ENCODE measurements at places on chromosomes 2 and 18.

GRCh38 chr2:38407111-38407682 lies 30.1 kb upstream of the ATL2 start:
- DNase-seq, result no peak

DNA sequence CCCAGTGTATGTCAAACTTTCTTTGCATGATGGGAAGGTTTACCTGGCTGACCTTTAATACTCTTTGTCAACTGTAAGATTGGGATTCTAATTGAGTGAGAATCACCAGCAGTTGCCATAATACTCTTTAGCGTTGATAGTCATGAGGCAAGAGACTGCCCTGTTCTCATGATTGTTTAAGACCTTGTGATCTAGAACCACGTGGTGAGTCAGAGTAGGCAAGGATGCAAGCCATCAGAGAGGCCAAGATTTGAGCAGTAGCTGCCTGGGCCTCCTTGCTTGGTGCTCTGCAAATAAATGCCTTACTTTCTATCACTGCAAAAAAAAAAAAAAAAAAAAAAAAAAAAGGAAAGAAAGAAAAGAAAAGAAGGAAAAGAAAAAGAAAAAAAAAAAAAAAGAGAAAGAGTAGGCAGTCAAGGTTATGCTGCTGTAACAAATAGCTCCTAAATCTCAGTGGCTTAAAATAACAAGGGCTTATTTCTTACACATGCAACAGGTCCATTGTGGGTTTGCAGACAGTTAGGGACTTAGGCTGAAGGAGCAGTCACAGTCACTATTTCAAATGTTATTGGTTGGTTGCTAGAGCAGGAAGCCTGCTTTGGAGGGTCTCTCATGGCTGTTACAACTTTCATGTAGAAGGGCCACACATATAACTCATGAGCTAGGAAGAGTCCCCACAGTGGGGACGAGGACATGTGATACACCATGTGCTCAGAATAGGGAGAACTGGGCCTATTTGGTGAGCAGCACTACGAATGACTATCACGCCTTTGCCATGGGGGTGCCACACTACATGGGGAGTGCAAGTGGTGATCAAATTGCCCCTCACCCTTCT lies 21.7 kb downstream of the IL1R2 start:
- DNase-seq, result no peak

DNA sequence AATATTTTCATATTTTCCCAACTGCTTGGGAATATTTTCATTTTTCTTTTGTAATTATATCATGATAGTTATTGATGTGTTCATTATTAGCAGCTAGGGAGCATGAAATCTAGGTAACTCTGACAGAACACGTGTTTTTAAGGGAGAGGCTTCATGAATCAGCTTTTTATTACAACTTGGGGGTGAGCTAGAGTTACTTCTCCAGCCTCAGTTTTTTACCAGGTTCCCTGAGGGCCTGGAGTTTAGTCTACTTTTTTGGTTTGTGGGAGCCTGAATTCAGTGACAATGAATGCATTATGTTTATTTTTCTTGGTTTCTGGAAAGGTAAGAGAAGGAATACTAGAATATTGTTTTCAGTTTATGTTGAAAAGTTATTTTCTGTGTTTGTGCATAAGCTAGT lies 18.0 kb downstream of the NAB1 start:
- no peak for DNase-seq

DNA sequence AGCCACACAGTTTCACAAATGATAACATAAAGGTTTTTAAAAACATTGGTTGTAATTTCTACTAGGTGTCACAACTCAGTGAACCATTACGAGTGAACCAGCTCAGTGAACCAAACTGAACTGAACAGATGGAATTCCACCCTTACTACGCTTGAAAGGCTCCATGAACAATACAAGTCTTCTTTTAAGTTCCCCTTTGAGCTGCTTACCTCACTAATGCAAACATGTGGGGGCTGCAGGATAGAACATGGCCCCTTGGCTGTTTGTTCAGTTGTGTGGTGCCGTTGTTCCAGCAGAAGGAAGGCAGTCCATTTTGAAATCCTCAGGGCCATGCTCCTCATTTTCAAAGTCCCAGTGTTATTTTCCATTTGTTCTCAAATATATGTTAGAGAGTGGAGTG lies 30.7 kb upstream of the KLHL14 start:
- DNase-seq, result no peak

DNA sequence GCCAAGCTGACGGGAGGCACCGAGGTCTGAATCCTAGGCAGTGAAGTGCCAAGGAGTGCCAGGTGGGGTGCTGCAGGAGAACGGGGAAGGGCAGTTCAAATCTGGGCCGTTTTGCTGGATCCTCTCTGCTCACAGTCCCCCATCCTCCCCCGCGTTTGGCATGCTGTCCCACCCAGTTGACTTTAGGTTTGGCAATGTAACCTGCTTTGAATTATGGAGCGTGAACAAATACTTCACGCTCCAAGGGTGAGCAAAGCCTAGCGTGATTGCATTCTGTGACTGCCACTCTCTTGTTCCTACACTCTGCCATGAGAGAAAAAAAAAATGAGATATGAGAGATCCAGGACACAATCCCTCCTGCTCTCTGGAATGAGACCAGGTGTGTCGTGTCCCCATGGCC lies 381.9 kb downstream of the ZNF516 start:
- DNase-seq, result no peak
